ENCODE measurements at places on chromosomes 5 and 9.

- no peak for DNase-seq
These were observed 14.0 kb downstream of the ATP10B start for GRCh38 chr5:160837749-160838593.

DNA sequence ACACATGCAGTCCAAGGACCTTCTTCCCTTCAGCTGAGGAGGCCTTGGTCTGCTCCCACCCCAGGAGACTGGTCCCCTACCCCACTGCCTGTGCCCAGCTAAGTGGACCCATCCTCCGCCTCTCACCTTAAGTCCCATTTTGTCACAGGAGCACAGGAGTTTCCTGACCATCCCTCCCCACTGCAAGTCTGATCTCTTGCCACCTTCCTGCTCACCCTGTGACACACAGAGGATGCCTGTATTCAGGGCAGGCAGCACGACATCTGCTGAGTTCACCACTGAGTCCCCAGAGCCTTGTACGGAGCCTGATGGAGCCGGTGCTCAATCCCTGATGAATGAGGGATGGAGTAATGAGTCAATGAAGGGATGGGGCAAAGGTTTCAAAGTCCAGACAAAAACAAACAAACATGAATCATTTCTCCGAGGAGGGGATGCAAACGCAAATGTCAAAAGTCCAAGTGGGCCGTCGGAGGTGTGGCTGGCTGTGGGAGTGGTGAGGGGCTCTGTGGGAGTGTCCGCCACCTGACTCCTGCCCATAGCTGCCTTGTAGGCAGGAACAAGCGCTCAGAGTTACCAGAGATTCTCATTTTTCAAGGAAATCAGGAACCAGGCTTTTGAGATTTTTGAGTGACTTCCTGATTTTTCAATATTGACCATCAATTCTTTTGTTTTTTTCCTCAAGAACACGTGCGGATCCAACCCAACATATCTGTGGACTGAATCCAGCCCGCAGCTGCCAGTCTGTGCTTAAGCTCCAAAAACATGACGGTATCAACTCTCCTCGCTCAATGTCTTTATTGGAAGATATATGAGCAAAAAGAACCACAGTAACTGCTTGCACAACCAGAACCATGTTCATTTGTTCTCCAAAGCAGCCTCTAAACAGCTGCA, 4.4 kb downstream of the RAPGEF1 start:
- DNase-seq: no peak

DNA sequence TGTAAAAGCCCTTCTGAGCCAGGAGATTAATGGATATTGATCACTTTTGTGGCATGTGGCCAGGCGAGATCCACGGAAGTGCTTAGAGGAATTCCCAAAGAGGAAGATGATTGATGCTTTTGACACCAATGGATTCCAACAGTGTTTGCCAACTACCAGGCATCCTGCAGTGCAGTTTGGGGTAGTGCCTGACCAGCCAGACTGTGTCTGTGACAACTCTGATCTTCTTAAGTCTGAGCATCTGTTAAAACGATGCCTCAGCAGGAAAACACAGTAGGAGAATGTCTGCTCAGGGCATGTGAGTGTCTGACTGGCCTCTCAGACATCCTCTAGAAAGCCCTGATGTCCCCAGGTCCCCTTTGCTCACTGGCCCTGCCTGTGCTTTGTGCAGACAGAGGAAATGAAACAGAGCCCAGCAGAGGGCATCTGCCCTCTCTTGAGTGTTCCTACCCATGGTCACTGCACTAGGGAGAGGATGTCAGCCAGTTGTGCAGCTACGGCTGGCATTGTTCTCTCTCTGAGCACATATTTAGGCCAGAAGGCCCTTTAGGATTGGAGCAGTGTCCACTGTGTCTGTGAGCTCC, 57.0 kb downstream of the TRPC7 start:
- no peak for DNase-seq

GRCh38 chr9:14236591-14236990, 77.3 kb downstream of the NFIB start:
- no peak for DNase-seq

DNA sequence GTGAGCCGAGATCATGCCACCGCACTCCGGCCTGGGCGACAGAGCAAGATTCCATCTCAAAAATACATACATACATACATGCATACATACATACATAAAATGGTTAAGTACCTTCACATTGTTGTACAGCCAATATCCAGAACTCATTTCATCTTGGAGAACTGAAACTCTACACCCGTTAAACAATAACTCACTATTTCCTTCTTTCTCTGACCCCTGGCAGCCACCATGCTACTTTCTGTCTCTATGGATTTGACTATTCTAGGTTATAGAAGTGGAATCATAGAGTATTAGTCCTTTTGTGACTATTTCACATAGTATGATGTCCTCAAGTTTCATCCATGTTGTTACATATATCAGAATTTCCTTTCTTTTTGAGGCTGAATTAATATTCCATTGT, 9.6 kb upstream of the KIF27 start:
- DNase-seq: no peak

DNA sequence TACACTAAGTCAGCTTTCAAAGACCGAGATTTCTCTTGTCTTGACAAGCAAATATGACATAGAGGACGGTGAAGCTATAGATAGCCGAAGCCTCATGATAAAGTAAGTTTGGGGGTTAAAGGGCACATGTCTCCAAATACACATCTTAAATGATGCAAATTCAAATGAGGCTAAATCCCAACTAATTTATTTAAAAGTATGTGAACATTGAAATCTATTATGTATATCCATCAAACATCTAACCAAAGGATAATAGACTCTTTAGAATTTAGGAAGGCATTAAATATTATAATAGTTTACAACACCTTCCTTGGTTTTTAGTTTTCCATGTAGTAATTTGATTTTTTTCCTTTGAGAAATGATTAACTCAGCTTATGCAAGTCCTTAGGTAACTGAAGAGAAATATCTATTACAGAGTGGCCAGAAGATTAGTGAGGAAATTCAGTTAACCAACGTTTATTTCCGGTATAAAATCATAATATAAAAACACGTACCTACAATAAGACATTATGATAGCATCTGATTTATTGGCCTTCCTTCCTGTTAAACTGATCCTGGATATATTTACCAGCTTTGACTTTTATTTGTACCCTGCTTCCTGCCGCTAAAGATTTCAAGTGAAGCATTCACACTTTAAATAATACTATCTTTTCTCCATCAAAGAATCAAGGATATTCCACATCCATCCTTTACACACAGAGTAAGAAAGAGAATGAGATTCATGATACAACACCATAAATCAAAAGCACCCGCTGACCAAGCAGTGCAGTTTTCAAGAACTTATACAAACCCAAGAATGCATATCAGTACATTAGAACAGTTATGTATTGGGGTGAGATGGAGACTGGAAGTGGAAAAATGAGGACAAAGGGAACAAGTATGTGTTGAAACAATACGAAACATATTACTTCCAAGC, 31.9 kb upstream of the F2R start:
- DNase-seq: no peak

DNA sequence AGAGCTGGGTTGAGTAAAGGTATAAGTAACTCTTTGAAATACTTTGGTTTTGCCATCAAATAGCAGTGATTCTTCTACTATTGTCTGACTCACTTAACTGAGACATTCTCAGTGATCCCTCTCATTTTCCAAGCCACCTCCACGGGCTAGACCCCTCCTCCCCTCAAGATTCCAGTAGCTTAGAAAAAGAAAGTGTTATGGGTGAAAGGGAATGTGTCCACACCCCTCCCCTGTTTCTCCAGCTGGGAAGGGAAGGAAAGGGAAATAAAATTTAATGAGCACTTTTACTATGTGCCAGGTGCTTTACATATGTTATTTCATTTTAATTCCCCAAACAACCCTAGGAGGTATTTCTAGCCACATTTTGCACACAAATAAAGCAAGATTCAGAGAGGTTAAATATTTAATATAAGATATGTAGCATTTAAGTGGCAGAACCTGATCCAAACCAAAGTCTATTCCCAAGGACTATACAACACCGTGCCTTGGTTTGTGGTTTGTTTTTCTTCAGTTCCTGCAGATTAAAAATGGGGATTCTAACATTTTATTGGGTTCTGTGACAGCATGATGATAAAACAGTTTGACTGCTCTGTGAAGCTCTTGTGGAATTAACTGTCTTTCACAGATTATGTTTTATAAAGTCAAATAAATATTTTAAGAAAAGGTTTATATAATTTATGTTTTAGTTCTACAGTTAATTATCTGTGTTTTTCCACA, 135.9 kb downstream of the ZSWIM6 start:
- no peak for DNase-seq

GRCh38 chr9:4366591-4367330, 66.9 kb upstream of the GLIS3 start:
- DNase-seq: peak; percentile 5
